ENCODE measurements at places on chromosomes 3 and 15.

DNA sequence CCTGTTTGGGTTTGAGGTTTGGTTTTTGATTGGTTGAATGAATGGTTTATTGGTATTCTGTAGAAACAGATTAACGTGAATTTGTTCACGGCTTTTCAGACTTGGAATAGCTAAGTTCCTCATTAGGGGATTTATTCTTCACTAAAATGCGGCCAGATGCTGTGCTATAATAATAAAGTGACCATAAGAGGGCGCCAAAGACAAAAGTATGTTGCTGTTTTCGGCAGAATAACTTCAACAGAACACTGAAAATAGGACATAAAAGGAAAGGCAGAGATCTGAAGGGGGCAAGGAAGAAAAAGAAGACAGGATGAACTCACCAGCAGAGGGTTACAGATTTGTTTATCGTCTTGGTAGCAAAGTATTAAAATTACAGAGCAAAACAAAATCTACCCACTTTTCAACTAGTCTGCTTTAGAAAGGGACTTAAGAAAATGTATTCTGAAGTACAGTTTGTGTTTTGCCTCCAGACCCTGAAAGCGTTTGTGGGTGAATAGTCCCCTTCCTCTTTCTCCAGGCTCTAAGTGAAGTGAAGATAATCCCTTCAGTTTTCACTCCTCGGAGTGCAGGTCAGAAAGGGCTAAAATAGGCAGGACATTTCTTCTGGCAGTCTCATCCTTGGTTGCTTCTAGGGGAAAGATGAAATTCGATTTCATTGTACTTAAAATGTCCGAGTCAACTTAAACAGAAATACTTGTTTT lies 147.6 kb downstream of the IL20RB start:
- no peak for DNase-seq

- no peak for DNase-seq
These were observed 9.9 kb upstream of the KCNMB2 start for GRCh38 chr3:178526291-178526690.

- DNase-seq = no peak
These were observed 4.2 kb downstream of the MFGE8 start for GRCh38 chr15:88908697-88909621.

DNA sequence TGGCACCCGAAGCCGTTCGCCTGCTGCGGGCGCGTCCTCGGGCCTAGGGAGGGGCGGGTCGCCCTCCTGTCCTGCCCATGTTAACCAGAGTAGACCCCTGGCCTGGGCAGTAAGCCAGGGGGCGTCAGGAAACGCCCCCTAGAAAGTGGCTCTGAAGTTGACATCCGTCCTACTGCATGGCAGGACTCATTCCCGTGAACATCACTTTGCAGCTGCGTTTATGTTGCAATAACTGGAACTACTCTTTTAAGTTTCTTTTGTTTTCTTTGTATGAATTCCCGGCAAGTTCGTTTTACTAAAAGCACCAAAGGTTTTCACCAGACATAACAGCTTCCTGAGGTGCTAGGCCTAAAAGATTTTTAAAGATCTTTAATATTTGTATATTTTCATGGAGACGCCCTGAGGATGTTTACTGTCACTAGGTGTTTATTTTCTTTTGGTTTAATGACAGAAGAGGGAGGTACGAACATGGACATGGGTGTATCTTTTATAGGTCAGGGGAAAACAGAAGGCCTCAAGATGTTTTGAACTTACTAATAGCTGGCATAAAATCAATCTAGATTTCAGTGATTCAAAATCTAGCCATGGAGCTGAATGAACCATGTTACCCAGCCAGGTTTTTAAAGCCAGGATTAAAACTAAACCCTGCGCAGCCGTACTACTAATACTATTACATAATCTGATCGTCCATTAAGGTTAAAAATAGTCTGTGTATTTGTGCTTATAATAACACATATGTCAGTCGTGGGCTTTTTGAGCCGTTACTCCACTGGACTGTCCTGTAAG lies 1.0 kb downstream of the C15orf61 start:
- DNase-seq = no peak

- no peak for DNase-seq
These were observed 1.8 kb upstream of the SKOR1 start for GRCh38 chr15:67823314-67824196.

DNA sequence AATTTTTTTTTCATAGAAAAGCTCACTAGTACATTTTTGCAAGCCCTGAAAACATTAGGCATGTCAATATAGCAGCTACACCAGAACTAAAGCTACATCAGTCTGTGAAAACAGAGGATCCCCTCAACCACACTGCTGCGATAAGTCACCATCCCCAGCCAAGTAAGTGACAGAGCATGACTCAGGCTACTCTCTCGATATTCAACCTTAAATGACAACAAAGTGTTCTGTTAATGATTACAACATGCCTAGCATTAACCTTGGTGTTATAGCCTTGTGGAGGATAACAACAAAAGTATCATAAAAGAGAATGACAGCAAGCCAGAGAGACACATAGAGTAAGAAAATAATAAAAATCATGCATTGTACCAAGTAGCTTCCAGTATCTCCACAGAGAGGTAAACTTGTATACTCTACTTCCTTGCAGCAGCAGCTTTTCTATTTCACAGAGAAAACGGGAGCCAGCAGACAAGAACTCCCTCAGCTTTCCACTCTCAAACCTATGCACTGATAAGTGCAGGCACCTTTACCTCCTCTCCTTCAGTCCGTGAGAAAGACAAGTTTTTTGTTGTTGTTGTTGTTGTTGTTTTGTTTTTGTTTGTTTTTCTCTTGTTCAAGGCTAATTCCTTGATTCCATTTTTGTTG lies 76.6 kb downstream of the GBE1 start:
- DNase-seq = no peak

- no peak for DNase-seq
These were observed 340.0 kb upstream of the TMCO5A start for GRCh38 chr15:37594417-37594816.

DNA sequence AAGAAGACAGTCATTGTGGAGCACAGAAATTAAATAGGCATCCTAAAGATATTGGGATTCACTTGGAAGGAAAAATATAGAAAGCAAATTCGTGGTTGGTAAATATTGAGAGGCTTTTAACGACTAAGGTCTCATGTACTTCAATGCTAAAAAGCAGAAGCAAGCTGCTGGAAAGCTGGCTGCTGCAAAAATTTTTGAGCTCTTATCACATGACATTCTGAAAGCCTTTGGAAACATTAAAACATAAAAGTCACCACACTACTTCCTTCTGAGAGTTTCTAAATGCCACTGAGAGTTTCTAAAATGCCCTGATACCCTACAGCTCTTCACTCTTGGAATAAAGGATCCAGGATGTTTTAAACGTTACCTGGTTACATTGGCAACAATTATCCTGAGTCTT lies 39.0 kb upstream of the CBLB start:
- no peak for DNase-seq

DNA sequence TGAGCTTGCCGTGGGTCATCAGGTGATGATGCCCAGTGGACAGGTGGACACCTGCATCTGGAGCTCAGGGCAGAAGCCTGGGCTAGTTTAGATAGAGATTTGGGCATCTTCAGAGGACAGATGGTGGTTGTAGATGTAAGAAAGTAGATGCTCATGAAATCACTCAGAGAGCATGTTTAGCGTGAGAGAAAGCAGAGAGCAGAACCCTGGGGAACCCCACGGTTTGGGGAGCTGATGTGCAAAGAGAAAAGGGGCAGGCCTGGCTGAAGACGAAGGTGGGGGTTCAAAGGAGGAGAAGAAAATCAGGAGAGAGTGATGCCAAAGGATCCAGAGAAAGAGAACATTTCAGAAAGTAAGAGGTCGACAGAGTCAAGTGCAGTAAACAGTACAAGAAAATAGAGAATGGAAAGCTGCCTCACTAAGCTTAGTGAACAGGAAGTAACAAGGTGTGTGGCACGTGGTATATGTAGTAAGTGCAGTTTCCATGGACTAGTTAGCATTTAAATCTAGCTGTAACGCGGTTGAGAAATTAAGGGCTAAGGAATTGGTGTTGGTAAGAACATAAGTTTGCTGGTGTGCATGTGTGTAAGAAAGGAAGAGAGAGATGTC lies 13.5 kb downstream of the TIGIT start:
- no peak for DNase-seq

- no peak for DNase-seq
These were observed 73.2 kb downstream of the SUCNR1 start for GRCh38 chr3:151946606-151947005.

DNA sequence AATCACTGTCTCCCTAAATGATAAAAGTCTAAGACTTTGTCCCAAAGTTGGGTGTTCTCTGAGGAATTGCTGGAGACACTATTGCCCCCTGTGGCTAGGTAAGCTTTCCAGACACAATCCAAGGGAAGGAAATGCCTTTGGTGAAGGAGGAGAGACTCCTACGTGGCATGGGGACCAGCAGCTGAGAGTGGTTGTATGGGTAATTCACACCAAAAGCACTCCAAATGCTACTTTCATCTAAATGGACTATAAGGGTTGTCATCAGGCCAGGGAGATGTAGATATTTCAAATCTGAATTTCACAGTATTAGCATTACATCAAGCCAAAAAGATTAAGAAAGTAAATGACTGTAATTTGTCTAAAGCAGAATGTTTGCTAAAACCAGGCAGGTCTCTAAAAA lies 400.8 kb upstream of the THBS1 start:
- DNase-seq = no peak

DNA sequence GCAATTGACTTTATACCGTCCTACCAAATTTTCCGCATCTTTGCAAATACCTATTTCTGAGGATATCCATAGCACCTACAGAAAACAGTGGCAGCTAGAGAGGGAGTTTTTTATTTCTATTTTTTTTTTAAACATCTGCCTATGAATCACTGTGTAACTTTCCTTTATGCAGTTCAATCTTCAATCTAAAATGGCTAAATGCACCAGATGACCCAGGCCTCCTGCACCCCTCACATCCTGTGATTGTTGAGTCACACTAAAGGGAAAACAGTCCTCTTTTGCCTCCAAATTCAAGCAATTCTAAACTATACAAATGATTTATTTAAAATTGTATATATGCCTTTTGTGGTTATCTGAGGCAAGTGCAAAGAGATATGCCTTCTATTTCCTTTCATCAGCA lies 20.1 kb upstream of the BCL6 start:
- DNase-seq = no peak

DNA sequence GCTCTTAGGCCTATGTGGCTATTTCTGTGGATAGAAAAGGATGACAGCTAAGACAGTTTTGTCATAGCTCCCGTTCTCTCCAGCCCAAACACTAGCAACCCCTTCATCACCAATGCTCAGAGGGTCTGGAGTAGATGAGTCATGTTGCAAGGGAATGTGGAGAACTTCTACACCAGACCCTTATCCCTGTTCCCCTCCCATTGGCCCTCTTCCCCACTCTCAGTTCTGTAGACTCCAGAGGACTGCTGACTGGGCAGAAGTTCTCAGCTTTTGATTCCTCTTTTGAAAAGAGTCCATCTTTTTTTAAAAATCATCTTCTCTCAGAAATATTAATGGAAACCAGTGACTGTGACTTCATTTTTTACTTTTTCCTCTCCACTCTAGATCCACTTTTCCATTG lies 2.4 kb upstream of the MYZAP start:
- DNase-seq = no peak

DNA sequence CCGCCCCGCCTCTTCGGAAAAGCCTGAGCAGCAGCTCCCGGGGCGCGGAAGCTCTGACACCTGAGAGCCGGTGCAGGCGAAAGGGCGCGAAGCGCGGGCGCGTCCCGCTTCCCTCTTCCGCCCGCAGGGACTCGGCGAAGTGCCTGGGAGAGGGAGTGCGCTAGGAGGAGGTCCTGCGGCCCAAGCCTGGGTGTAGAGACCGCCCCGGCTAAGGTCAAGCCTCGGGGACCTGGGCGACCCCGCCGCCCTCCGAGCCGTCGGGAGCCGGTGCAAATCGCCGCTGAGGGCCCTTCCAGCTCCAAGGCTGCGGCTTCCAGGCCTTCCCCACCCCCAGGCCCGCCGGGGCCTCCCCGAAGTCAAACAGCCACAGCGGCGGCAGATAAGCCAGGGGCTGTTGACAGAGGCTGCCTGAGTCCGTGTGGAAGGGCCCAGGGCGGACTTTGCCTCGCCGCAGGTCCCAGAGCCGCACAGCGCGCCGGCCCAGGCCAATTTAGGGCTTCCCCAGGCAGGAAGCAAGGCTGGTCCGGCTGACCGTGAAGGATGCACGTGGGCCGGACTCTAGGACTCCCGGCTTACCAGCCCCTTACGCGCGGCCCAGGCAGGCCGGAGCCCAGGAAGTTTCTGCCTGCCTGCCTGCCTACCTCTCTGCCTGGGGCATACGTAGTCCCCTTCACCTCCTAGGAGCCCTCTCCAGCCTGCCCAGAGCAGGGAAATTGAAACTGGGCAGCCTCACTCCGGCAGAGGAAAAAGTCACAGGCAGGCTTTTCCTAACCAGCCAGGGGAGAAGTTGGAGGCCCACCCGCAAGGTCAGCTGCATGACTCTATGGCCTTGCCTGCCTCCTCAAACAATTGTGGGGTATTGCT lies 2.3 kb downstream of the ITPKA start:
- DNase-seq = no peak

DNA sequence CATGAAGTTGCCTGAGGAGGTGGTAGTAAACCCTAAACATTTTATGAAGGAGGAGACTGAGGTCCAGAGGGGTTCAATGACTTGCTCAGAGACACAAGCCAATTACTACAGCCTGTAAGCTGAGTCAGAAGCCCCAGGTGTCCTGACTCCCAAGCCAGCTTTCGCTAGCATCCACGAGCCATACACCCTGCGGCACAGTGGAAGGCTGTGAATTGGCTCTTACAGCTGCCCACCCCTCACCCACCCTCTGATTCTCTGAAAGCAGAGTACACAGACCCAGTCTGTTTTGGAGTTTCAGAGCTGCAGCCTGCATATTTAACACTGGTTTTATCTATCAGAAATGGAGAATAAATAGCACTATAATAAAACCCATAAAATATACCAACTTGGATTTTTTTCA lies 253.4 kb downstream of the IGSF11 start:
- no peak for DNase-seq

- DNase-seq = no peak
These were observed 251.2 kb upstream of the CTDSPL start for GRCh38 chr3:37610529-37610928.

- no peak for DNase-seq
These were observed 266.1 kb downstream of the SLC9A9 start for GRCh38 chr3:143581972-143582722.

DNA sequence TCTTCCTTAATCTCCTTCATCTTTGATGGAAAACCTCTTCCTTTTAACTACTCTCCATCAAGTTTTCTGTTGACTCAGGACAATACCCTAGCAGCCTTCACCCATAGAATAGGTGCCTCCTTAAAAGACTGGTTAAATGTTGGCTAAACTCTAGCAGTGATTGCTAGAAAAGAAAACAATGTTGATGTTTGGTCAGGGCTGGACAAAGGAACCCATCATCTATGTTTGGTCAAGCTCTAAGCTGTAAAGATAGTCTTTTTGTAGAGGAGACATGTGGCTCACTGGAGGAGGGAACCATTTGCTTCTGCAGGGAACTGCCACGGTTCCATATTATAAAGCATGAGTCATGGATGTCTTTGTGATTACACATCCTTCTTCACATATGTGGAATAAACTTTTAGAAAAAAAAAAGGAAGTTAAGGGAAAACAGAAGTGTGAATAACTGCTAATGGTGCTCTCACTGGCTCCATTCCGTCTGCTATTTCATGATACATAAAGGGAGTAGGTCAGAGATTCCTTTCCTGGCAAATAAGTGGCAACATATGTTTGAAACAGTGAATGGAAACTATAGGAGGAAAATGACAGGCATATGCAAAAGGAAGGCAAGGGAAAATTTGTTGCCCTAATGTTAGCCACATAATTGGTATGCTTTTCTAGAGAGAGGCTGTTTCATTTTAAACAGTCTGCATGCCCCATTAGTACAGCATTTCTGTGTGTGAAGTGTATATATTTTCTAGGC lies 78.2 kb downstream of the CMSS1 start:
- DNase-seq = no peak

Data from stimulated activated CD8-positive, alpha-beta memory T cell treated with anti-CD3 and anti-CD28 coated beads, Interleukin-2, amount 100 ng/mL, for 1 hour (primary cell).